ENCODE measurements at places on chromosomes 12 and 14.

GRCh38 chr12:84842406-84843013 is 70.1 kb downstream of the SLC6A15 start:
- no peak for DNase-seq

DNA sequence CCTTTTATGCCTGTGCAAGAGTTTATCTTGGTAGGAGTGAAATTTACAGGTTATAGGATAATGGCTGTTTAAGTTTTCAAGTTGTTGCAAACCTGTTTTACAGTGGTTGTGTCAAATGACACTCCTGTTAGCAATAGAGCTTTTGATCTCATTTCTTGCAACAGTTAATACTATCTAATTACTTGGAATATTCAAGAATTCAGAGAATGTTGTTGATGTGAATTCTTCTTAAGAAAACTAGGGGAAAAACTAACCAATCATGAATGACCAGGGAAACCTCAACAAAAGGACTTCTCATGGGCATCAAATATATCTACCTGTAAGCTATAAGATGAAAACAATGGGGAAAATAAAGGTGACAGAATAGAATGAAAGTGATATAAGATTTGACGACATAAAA is 85.0 kb downstream of the IPO8 start:
- DNase-seq = no peak

DNA sequence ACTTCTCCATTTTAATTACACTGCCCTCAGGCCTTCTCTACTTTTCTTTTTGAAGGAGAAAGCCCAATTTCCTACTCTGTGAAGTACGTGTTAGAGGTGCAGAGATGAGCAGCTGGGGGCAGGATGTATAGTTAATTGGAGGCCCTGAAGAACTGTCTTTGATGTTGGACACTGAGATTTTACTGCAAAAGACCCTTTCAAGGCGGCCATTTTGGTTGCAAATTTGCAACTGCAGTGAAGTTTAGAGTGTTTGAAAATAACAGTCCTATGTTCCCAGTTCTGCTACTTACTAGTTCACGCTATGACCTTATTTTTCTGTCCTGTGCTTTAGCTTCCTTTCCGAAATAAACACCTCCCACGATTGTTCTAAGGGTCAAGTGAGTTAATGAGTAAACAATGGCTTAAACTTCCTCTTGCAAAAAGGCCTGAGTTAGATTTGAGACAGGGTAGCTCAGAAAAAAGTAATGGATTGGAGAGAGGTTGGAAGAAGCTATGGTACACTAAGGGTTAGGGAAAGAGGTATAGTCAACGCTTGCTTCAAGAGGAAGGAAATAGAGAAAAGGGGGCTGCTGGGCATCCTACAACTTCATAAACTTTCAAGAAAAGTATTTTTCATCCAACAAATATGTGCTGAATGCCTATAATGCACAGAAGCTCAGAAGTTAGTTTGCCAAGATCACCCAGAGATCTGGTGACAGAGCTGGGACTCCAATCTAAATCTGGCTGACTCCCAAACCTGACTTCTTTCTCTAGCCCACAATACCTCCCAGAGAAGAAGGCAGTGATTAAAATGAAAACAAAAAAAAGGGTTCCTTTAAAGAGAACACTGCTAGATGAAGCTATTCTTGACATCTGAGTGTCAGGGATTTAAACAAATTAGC is 26.4 kb upstream of the DICER1 start:
- no peak for DNase-seq

- DNase-seq = no peak
These were observed 395.0 kb downstream of the ZFP36L1 start for GRCh38 chr14:68397822-68398221.

GRCh38 chr14:23550131-23550811 is 1.3 kb downstream of the ZFHX2 start:
- DNase-seq = no peak

DNA sequence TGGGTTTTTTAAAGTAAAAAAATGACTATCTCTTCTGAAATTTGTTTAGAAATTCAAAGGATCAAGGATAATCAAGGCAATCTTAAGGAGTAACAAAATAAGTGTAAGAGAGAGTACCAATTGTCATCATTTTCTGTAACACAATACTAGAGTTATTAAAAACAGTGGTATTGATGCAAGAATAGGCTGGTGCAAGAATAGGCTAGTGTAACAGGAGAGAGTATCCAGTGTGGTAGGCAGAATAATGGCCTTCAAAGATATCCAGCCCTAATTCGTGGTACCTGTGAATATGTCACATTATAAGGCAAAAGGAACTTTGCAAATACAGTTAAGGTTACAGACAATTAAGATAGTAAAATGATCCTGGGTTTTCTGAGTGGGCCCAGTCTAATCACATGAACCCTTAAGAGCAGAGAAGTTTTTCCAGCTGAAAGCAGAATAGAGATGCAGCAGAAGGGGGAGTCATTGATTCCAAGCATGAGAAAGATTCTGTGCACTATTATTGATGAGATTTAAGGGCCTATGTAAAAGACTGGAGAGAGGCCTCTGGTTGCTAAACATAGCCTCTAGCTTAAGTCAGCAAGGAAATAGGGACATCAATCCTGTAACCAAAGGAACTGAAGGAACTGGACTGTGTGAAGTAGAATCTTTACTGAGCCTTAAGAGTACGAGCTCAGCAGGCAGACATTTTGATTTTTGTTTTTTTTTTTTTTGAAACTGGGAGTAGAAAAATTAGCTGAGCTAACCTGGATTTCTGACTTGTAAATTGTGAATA is 134.1 kb downstream of the GPHN start:
- no peak for DNase-seq

DNA sequence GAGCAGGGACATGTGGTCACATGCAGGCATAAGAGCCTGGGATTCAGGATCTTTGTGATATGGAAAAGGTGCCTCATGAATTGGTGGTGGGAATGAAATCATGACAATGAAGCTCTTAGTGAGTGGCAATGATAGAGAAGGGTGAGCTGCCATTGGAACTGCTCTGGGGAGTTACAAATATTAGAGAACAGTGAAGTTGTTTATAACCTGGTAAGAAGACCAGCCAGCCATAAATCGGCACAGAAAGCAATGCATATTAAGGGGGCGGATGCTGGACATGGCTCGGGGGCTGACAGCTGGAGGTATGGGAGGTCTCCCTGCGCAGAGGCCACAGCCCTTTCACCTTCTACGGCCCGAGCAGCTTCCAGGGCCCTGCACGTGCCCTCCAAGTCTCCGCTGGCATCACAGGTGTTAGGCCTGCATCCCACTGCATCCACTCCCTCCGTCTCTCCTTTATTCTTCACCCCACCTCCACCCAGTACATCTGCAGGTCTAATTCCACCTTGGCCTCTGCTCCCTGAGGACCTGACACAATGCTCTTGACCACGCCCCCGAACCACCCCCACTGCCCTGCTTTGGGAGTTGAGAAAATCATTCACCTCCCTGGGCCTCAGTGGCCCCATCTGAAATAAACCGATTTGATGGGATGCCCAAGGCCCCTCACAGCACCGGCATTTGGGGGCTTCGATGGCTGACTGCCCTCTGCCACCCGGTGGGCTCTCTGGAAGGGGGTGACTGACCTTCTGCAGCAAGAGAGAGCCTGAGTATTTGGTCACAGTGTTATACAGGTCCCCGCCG is 4.1 kb downstream of the CACNA2D4 start:
- no peak for DNase-seq

GRCh38 chr12:71949646-71950045 is 11.0 kb downstream of the TPH2 start:
- DNase-seq = no peak

DNA sequence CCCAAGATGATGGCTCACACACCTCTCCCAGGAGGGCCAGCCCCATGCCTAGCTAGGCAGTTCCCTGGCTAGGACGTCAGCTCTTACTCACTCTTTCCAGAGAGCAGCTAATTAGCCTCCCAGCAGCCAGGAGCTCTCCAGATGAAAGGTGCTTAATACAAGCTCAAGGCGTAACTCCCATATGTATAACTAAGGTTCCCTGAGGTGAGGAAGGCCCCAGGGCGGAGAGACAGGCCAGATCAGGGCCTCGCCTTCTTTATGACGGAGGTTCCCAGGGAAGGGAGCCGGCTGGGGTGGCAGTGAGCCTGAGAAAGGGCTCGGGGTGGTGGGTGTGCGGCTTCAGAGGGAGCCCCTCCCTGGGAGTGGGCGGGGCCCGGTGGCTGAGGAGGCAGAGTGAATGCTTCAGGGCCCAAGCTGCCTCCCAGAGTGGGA is 26.4 kb upstream of the ZFP36L1 start:
- DNase-seq = no peak

All from stimulated activated CD4-positive, alpha-beta T cell treated with anti-CD3 and anti-CD28 coated beads, Interleukin-1b, Interleukin-23, amount 100 ng/mL, for 1 hour (primary cell).